ENCODE measurements at places on chromosomes 7 and 10. TPM values are rescaled to one million over a fixed set of nuclear protein-coding genes. Genes with fewer than 3 reads are reported as not detected.

DNA sequence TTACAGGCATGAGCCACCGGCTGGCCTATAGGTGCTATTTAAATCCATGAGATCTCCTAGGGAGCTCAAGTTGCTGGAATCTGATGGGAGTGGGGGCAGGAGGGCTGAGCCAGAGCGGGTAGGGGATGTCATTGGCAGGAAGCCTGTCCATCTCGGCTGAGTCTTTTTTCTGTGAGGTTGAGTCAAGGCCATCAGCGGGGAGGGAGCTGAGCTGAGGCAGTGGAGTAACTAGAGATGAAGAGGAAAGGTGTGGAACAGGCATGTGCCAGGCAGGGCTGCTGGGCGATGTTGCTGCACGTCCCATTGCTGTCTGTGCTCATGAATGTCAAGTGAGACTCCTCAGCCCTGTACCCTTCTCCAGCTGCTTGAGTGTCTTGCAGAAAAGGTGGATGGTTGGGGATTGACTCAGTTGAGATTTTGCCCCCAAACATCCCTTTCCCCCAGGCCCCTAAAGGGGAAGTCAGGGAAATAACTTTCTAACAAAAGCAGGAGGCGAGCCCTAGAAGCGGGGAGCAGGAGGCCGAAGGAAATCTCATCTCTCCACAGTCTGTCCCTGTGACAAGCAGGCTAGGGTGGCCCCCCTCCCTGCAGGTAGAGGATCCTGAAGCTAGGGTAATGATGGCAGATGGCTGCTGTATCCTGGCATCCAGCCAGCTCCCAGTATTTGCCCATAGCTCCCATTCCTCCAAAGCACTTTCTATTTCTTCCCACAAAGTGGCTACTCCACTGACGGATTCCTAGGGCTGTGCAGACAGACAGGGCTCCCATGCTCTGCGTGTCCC lies 5.4 kb downstream of the ATP6V1F start:
- DNase-seq: no peak

ZNF511 gene
- total RNA-seq: 61.4 TPM

GRCh38 chr7:111091593-111092358 lies 849 bp downstream of the LRRN3 start:
- no peak for DNase-seq

- DNase-seq: no peak
Observed at GRCh38 chr7:43124388-43124787, 11.9 kb downstream of the HECW1 start.

- no peak for DNase-seq
Observed at GRCh38 chr7:93148727-93149126, 542 bp upstream of the SAMD9L start.

GRCh38 chr7:15317215-15317614 lies 244.6 kb downstream of the AGMO start:
- DNase-seq: no peak

DNA sequence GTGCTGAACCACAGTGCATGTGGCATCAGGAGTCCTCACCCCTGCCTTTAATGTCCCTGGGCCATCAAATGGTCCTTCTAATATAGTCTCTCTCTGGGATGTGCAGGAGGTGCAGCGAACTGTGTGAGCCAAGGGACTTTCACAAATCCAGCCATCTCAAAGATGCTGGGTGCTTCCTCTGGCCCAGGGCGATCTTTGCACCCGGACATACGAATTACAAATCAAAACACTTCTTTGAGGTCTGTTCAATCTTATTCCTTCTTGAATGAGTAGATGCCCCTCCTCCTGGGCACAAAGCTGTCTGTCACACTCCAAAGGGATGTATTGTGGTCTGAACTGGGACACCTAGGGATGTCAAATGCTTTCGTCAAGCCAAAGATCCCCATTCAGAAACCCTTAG lies 60.6 kb downstream of the VSTM4 start:
- DNase-seq: no peak

GRCh38 chr7:113394856-113395255 lies 276.5 kb upstream of the SMIM30 start:
- DNase-seq: no peak

Data from activated CD8-positive, alpha-beta T cell treated with anti-CD3 and anti-CD28 coated beads, Interleukin-2, amount 10 ng/mL, durations not matched to agents 7 days and 5 days (primary cell).